ENCODE measurements at places on chromosomes 13 and 19.
A peak's percentile ranks its signal among the peaks of the same experiment; 100 is the strongest.

GRCh38 chr13:48159826-48160225 is 64.9 kb upstream of the MED4 start:
- DNase-seq = no peak

DNA sequence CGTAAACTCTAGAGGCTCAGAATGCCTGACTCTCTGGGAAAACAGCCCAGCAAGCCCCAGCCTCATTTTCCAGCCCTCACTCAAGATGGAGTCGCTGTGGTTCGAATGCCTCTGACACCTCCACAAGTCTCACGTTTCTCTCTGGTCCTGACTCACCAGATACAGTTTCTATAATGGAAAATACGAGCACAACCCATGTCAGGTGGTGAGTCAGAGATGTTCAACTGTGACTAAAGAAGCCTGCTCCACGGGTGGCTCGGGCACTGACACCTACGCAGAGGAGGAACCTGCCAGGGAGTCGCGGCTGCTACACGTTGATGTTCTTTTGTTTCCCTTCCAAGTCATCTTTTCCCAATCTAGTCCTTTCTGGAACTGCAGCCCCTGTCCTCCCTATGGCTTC is 87.1 kb upstream of the STK24 start:
- peak; percentile 72 for DNase-seq

DNA sequence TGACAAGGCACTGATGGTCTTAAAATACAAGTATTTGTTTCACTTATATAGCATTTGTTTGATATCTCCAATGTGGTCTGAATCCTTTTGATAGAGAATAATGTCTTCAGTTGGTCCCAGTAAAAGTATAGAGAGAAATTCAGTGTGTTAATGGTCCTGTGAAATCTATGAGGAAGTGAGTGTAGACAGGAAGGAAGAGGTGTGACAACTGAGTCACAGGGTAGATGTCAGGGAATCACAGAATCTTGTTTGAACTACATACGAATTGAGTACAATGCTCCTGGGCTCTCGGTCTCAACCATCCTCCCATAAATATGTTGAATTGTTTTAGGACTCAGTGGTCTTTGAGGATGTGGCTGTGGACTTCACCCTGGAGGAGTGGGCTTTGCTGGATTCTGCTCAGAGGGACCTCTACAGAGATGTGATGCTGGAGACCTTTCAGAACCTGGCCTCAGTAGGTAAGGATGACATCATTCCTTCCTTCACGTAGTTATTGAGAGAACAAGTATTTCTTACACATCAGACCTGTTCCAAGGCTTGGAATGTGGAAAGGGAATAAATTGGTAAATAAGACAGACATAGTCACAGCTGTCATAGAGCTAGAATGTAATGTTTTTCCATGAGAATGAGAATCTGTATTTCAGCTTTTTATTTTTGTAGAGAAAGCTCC is 9.1 kb downstream of the ZNF555 start:
- no peak for DNase-seq

DNA sequence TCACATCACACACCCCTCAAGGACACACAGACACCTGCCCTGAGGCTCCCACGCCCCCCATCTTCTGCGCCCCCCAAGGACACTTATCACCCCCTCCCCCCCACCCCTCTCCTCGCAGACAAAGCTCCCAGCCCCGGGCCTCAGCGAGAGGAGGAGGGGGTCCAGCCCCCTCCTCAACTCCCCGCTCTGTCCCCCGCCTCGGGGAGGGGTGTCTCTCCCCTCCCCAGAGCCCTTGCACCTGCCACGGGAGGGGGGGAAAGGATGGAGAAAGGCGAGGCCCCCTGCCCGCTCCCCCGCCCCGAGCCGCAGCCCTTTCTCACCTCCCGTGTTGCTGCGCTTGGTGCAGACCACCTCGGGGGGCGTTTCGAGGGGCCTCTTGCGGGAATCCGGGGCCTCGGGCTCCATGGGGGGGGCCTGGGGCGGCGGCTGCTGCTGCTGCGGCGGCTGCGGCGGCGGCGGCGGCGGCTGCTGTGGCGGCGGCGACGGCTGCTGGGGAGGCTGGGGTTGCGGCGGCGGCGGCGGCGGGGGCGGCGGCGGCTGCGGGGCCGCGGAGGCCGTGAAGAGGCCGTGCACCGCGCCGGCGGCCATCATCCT is 621 bp downstream of the NOVA2 start:
- no peak for DNase-seq

DNA sequence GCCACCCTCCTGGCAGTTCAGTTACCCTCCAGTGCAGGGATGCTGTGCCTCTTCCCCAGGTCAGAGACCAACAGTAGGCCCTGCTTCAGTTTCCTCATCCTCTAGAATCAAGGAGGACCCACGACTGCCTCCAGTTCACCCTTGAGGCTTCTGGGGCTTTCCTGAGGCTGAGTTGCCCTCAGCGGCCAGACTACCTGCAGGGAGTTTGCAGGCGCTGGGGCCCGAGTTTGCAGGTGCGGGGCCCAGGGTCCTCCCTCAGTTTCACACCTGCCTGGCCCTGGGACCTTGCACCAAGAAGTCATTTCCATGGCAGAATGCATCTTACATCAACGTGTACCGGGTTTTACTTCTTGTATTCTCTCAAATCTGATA is 38.9 kb upstream of the C19orf12 start:
- DNase-seq = no peak

DNA sequence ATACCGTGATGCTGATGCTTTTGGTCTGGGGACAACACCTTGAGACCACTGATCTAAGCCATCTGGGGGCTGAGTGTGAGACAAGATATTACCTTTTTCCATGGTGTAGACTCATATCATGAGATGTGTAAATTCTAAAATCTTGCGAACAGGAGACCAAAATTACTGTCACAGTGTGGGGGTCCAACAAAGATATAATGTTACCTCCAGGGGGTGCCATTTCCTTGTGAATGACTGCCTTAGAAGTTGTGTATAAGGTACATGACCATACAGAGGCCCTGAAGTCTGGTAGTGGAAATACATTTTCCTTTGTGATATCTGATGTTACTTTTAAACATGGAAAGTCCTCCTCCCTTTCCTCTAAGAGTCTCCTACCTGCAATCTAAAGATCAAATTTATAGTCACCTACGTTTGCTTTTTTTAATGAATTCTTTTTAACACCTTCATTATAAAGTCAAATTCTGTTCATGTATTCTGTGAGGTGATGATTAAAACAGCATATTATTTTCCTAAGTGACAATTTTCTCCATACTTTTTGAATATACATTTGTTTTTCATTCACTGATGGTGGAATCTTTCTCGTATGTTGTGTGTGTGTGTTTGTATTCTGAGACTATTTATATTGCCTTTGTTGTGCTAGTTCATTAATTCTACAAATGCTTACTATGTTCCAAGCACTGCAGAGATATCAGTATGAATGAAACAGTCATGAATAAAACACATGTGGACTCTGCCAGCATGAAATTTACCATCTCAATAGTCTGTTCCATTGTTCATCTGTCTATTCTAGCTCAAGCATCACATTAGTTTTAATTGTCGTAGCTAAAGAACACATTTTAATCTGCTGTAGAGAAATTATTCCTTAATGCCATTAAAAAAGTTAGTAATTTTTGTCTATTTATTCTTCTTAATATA is 113.7 kb downstream of the RFC3 start:
- peak; percentile 20 for DNase-seq

- DNase-seq = no peak
These were observed 7.2 kb downstream of the KMT5C start for GRCh38 chr19:55346725-55347441.

DNA sequence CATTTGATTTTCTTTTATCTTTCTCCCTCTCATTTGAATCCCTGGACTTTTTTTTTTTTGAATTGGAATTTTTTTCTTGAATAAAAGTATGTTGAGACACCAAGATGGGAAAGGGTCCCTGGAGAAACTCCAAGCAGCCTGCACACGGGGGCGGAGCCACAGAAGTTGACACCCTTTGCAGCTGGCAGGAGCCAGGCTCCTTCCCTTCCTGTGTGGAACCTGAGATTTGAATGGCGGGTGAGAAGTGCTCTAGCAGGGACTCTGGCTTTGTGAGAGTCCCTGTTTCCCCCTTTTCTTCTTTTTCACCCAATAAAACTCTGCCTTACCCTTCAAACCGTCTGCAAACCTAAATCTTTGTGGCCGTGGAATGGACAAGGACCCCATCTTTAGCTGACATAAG is 1381.0 kb upstream of the MIR17HG start:
- no peak for DNase-seq

- DNase-seq = no peak
These were observed 1778.7 kb upstream of the MIR17HG start for GRCh38 chr13:89568746-89569145.

DNA sequence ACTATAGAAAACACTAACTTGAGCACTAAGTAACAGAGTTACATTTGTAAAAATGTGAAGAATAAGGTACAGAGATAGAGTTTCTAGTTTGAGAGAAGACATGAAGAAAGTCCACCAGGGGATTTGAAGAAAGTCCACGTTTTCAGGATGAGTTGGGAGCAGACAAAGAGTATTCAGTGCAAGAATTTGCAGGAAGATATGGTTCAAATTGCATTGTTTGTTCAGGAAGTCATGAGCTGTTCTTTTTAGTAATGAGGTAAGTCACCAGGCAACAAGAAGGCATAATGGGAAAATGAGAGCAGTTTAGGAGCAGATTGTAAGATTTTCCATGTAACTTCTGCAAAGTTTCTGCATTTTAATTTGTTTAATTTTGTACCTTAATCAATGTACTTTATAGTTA is 618.0 kb downstream of the DACH1 start:
- no peak for DNase-seq

- DNase-seq = no peak
These were observed 151.4 kb downstream of the PCCA start for GRCh38 chr13:100240109-100240779.

GRCh38 chr19:19434483-19435045 is 29.1 kb downstream of the GATAD2A start:
- DNase-seq = no peak

DNA sequence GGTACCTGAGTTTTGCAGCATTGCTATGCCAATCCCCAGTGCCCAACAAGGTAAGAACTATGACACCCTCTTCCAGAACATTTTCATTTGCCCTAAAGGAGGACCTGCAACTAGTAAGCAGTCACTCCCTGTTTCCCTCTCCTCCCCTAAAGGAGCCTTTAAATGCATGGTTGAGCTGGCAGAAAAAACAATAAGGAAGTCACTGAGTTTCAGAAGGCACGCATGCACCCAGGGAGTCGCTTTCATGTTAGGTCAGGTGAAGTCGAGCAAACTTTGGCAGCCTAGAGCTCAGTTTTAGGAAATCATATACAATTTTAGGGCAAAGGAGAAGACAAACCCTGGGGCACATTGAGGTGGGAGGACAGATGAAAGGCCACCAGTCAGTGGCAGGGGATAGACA is 11.8 kb downstream of the NLRP11 start:
- DNase-seq = no peak

DNA sequence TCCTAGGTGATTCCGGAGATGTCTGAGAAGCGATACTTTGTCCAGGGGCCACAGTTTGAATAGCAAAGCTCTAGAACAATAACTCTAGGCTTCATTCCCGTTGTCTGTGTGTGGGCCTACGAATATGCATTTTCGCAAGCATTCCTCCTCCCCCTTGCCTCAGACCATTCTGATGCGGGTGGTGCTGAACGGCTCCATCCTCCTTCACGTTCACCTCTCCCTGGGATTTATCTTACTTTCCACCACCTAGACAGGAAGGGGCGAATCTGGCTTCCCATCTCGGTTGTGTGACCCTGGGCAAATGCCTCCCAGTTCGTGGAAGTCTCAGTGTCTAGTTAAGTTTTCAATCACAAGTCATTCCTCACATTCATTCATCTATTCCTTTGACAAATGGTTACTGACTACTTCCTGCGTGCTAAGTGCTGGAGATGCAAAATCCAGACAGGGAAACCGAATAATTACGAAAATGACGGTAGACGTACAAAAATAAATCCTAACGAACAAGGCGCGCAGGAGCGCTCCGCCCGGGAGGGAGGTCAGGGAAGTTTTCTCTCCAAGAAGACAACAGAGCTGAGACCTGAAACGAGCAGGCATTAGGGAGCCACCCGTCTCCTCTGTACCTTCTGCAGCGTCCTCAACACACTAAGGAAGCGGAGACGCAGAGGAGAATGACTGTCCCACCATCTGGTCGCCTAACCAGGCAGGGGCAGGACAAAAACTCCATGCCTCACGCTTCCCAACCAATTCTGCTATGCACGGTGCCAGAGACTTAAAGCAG is 1.3 kb upstream of the CNOT3 start:
- DNase-seq = no peak

DNA sequence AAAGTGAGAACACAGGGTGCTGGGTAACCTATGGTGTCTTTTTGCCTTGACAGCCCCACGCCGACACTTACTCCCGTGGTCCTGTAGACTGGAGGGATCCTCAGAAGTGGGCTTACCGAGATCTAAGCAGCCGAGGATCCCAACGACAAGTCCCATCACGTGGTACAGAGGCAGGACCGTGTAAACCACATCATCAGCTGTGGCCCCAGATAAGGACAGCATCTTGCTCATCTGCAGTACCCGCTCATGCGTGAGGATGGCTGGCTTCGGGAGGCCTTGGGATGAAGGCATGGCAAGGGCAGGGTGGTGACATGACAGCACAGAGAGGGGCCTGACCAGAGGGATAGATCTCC is 2.1 kb downstream of the SLC27A5 start:
- DNase-seq = no peak

DNA sequence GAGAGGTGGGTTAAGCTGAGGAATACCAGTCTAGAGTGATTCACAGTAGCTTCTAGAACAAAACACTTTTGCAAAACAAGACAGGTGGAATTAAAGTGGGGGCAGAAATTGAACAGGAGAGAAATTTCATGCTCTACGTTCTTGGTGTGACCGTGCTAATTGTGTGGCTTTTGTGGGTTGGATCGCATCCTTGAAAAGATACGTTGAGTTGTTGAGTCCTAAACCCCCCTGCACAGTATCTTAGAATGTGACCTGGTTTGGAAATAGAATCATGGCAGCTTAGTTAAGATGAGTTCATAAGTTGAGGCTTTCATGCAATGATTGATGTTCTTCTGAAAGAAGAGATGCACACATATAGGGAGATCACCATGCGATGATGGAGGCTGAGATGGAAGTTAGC is 308.2 kb downstream of the ATP8A2 start:
- DNase-seq = no peak

DNA sequence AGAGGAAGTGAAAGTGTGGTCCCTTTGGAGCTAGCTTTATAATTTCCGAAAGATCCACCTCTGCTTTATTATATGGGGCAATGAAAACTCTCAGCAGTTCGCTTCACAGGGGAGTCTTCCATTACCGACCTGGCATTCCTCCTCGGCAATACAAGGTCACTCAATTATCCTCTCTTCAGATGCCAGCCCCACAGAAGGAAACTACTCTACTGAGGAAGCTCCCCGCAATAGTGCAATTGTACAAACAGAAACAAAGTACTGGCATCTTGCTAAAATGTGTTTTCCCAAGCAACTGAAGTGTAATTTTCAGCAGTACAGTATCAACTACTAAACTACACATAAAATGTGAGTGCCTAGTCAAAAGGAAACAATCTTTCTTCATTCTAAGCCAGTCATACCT is 702.0 kb downstream of the PCDH9 start:
- DNase-seq = no peak

GRCh38 chr13:50078231-50078894 is 63.1 kb downstream of the KCNRG start:
- no peak for DNase-seq

Measured in activated CD4-positive, alpha-beta T cell treated with anti-CD3 and anti-CD28 coated beads, Interleukin-2, amount 50 U/mL, for 16 hours (primary cell).